ENCODE measurements at places on chromosomes 7 and 10.

DNA sequence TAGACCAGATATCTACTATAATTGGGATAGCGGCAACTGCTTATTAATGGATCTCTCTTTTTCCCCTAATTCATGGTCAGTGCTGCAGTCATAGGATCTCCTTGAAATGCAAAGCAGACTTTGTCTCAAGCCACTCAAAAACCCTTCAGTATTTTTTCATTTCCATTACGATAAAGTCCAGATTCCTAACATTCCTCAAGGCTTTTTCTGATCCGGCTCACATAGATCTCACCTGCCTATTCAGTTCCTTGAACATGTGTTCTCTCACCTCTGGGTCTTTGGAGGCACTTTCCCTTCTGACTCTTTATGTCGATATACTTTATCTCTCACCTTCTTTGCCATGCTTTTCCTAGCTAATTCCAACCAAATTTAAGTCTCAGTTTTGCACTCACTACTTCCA, 25.7 kb upstream of the WASL start:
- no peak for DNase-seq

DNA sequence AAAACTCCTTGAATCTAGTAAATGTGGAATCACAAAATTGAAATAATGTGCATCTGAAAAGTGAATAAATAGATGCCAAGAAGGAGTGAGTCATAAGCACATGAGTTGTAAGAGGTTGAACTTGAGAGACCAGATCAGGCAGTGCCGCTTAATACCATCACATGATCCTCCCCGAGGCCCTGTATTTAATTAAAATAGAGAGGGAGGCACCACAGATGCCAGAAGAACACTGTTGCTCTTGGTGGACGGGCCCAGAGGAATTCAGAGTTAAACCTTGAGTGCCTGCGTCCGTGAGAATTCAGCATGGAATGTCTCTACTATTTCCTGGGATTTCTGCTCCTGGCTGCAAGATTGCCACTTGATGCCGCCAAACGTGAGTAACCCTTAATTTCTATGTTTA, at the start of gene GPNMB:
Gene GPNMB (plus strand): TSS at position 221 of the 400 bp plus-strand sequence. CDS start 83 bp downstream, at position 304.
- peak; percentile 90 for DNase-seq

DNA sequence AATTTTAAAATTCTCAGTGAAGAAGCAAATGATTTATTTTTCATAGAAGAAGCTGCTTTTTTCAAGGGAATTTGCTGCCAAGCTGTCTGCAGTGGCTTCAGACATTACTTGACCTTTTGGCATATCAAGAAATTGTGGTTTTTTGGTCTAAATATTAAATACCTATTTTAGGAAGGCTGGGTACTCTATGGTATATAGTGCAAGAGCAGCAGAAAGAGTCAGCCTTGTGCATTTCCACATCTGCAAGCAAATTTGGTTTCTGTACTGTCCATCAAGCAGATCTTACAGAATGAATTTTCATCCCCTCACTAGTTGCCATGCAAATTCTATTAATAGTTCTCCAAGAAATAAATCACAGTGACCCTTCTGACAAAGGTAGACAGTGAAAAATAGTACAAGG, 222.0 kb downstream of the BICC1 start:
- no peak for DNase-seq

DNA sequence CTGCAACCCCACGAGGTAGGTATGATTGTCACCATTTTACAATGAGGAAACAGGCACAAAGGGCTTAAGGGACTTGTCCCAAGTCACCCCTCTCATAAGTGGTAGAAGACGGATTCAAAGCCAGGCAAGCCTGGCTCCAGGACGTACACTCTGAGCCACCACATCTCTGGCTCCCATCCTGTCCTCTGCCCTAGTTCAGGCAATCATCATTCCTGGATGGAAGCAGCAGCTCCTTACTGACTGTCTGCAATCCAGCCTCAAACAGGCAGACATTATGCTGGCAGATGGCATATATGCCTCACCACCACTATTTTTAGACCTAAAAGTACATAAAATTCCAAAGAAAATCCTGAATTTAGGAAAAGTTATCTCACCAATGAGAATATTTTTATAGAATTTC, 100.7 kb downstream of the USP6NL start:
- DNase-seq, result no peak

DNA sequence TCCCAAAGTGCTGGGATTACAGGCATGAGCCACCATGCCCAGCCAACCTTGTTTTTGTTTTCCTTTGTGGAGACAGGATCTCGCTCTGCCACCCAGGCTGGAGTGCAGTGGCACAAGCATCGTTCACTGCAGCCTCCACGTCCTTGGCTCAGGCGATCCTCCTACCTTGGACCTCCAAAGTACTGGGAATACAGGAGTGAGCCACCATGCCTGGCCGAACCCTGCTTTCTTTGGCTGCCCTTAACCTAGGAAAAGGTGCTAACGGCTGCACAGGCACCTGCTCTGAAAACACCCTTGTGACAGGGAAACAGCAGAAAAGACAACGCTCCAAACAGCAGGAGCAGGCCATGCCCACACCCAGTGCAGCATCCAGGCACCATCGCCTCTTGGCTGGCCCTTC, 71.9 kb downstream of the OAT start:
- no peak for DNase-seq

DNA sequence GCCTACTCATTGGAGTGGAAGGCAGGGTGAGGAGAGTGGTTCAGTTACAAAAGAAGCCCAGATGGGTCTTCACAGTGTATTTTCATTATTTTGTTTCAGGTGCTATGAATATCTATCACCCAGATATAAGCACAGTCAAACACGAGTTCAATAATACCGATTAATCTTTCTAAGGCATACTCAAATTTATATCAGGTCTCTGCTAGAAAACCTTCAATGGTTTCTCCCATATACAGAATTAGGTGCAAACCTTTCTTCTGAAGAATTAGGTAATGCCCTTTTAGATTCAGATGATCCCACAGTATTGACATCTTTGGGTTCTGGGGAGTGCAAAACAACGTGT, 14.7 kb upstream of the HPS1 start:
- no peak for DNase-seq

DNA sequence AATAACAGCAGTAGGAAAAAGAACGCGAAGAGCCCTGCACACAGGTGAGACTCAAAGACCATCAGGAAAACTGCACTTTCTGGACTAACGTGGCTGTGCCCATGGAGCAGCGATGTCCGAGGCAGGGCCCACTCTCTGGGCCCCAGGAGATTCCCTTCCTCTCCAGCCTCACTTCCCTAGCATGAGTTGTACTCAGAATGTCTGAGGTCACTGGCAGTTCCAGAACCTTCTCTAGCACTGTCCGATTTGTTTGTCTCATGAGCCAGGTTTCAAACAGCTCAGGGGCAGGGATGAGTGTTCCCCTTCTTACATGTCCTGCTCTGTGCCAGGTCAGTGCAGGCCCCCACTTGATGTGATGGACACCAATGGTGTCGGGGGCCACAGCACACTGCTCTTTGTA, 484.2 kb downstream of the PTPRN2 start:
- no peak for DNase-seq

DNA sequence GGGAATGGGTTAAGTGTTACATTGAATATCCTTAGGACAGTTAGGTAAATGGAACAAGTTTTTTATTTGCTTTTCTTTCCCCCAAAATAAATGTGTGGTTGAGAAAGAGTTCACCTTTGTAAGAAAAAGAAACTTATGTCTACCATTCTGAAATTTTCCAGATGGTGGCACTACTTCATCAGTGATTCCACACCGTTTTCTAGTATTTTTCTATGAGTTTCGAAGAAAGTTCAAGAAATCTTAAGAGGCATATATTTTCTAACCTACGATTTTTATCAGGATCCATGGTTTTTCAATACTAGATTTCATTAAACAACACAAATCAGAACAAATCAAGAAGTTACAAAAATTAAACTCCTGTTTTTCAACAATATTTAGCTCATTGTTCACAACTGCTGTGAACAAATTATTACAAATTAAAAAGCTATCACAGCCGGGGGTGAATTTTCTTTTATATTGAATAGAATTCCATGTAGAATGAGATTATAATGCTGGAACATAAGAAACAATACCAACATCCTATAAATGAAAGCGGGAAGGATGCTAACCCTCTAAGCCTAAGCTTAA, 163.1 kb upstream of the NPVF start:
- peak; percentile 36 for DNase-seq

DNA sequence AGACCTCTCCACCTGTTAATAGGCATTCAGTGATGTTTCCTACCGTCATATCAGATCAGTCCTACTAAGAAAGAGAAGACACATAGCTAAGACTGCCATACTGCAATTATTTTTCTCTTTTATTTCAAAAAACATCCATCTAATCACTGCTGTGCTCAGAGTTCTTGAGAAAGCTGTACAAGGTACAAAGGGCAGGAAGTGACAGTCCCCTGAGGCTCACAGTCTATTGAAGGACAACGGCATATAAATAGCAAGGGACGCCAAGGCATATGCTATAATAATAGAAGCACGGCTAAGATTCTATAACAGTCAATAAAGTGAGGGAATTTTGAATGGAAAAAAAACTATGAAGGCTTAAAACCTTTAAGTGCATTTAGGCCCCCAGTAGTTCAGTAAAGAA, 415.3 kb upstream of the NRP1 start:
- no peak for DNase-seq

DNA sequence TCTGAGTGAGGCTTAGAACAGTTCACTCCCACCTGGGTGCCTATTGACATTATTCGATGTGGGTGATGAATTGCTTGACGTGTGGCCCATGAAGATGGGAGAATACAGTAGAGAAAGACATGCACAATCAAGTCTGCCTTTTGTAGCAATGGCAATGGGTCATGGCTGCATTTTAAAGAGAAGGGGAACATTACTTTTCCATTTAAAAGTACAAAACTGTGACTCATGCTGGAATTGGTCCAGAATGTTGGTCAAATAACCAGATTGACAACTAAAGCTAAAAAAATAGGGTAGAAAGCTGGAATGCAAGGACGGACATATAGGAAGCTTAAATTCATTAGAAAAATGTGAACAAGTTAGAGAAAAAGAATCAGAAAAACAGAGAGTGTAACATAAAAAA, 104.1 kb upstream of the SLC25A13 start:
- no peak for DNase-seq

DNA sequence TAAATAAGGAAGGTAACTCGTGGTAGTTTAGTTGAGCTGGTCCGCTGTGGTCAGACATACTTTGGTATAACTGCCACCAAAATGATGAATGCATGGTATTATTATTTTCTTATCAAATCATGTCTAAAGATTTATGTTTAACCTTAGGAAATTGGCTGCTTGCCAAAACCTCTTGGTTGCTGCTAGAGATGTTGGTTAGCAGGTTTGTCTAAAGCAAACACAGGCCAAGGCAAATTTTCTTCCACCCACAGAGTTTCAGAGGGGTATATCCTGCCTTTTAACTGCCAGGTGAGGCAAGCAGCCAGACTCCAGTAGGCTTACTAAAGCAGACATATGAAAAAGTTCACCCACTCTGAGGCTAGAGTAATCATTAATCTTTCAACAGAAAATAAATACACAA, 101.4 kb downstream of the SEMA3E start:
- no peak for DNase-seq

- no peak for DNase-seq
These were observed 248.7 kb downstream of the TSPAN12 start for GRCh38 chr7:120609136-120609753.

DNA sequence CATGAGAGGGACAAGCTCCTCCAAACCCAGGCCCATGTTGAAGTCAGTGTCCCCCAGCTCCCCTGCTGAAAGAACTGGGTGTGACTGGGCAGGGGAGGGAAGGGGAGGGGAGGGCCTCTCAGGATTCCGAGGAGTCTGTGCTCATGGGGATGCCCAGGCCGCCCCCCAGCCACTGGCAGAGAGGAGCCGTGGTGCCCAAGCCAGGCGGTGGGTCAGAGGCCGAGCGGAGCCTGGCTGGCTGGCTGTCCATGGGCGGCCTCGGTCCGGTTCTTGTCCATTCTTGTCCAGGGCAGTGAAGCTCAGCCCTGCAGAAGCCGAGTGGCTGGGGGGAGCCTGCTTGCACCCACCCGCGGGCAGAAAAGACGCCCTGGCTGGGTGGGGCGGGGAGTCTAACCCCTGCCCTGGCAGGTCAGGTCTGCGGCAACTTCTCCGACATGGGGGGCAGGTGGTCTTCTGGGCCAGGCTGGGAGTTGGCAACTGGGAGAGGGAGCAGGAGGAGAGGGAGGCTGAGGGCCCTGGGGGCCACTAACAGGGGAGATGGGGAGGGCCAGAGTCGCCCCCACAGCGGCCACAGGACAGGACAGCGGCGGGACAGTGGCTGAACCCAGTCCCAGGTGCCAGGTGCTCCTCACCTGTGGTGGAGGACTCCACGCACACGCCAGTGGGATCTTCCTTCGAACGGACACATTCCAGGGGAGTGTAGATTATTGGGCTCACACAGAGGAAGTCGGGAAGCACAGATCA, 54.1 kb downstream of the FOXL3 start:
- no peak for DNase-seq

DNA sequence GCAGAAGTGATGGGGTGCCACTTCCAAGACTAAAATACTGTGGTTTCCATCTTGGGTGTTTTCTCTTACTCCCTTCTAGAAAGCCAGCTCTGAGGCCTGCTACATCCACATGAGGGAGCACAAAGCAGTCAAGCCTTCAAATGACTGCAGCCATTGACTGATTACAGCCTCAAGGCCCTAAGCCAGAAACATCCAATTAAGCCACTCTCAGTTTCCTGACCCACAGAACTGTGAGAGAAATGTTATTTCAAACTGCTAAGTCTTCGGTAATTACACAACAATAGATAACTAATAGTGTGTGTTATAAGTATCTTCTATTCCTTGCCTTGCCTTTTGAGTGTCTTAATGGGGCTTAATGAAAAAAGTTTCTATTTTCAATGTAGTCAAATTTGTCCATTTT, 24.8 kb downstream of the BRAF start:
- DNase-seq, result no peak

DNA sequence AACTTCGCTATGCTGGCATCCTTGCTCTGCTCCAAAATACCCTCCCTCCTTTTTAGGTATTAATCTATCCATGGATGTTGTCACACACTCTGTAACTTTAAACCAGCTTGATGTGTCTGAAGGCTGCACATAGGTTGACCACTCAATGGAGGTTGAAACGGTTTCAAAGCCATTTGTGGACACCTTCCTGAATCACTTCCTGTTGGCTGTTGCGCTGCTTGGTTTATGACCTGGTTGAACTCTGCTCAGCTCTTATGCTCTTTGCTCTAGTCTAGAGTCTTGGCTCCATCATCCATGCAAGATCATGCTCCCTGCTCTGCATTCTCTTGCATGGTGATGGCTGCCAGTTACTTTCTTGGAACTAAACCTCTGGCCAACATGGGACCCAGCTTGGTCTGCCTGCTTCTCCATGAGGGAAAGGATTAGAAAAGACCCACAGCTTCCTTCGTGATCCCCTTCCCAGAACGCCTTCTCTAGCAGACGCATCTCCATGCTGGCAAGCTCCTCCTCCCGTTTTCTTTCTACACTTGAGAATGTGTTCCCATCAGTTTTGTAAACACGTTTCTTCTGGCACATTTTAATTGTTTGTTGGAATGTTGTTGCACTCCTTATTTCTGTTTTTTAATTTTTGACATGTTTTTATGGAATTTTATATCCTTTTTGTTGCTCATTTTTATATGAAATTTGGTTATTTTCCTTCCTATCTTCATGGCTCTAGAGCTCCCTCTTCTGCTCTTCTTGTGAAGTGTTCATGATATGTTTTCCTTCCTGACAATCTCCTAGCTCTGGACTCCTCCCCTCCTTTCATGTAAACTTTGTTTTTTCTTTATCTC, 149.8 kb downstream of the XPNPEP1 start:
- peak; percentile 35 for DNase-seq

- no peak for DNase-seq
These were observed 17.7 kb downstream of the FOXK1 start for GRCh38 chr7:4699841-4700240.
